ENCODE measurements at places on chromosomes 4 and X.

GRCh38 chr4:43296946-43297528, 404.5 kb downstream of the GRXCR1 start:
- DNase-seq: no peak

- DNase-seq: no peak
These were observed 16.2 kb downstream of the HPF1 start for GRCh38 chr4:169741569-169741968.

DNA sequence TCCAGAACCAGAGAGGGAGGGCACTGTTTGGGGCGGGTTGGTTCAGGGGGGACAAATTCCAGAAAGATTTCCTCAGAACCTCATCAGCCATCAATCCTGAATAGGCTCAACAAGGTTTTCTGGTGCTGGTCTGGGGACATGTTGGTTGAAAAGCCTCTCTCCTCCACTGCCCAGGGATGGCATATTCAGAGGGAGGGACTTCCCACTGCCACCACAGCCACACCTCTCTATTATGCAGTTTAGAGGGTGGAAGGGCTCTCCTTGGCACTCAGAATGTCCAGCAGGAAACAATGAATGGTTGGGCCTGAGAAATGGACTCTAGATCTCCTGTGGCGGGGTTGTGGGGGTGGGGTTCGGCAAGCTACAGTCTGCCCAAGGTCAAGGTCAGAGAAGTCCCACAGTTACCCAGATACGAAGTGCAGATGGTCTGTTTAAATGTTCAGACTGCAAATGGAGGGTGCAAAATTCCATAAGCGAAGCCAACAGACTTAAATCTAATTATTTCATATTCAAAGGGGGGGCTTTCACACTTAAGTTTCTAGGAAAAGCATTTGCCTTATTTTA, 70.7 kb downstream of the LEF1 start:
- DNase-seq: no peak

- DNase-seq: no peak
These were observed 14.3 kb downstream of the MSANTD1 start for GRCh38 chr4:3263053-3263875.

DNA sequence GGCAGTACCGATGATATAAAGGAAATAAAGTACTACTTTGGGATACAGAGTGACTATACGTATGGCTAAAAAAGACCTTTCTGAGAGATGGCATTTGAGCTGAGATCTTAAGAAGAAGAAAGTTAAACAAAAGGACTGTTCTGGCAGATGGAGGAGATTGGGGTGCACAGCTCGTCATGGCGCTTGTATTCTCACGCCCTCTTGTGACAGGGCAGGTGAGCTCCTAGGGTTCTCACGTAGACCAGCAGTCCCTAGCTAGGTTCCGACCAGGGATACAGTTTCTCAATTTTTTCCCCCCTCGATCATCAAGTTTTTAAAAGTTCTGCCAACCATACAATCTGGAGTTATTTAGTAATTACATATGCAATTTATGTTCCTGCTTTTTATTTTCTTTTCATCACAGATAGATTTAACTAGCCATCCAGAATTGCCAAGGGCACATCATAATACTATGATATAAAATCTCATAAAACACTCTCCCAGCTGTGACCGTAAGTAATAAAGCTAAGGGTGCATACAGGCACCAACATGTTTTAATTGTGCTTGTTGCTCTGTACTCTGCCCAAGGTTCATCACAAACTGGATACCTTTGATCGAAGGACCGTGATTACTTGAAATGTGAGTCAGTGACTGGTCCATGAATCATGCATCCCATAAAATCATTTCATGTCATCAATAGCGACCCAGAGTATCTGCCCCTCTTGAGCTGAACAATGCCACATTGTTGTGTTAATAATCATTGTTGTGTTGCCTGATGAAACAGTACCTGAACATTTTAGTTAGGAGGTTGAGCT, 69.4 kb upstream of the ZNF518B start:
- DNase-seq: no peak

All from cortex of kidney (tissue), 1 donor.